ENCODE measurements at places on chromosomes 11 and 22.

GRCh38 chr22:32634421-32634981 is 159.9 kb downstream of the FBXO7 start:
- no peak for DNase-seq

- DNase-seq, result no peak
Measured at GRCh38 chr22:26292667-26292995, 123.4 kb downstream of the SEZ6L start.

DNA sequence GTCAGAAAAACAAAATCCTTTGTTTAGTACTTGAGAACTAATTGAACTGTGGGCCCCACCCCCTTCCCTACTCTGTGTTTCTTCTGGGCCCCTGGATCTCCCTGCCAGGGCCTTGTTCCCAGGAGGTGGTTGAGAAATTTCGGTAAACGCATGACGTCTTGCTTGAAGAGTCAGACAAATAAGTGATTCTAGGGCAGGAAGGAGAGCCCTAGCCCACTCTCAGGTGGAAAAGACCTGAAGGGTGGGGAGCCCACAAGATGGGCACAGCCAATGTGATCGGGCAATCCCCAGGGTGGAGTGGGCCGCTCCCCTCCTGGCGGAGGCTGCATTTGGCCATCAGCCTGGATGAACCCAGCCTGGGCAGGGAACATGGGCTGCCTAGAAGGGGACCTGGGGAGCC is 16.8 kb upstream of the P2RY2 start:
- no peak for DNase-seq

GRCh38 chr11:11533751-11534150 is 88.1 kb downstream of the GALNT18 start:
- DNase-seq, result no peak

GRCh38 chr11:32071811-32072210 is 19.1 kb upstream of the RCN1 start:
- no peak for DNase-seq

- DNase-seq, result peak; percentile 51
Measured at GRCh38 chr11:67289226-67289650, at the start of gene ANKRD13D. Gene ANKRD13D (plus strand): TSS chr11:67289303. CDS start chr11:67289461, 158 bp downstream.

DNA sequence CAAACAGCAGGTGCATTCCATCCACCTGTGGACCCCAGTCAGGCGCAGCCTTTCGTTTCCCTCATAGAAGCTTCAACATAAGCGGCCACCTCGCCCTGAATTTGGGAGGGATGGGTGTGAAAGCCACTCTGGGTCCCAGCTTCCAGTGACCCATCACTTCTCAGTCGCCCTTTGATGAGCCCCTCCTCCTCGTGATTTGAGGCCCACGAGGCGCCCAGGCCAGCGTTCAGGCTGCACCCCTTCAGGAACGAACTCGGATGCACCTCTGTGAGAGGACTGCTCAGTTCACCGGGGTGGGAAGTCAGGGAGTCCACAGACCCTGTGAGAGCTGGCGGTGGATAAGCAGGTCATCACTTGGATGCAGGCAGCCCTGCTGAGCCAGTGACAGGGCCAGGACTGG is 1118.2 kb downstream of the BRD1 start:
- DNase-seq, result no peak

GRCh38 chr11:23078289-23078971 is 218.2 kb upstream of the CCDC179 start:
- DNase-seq, result peak; percentile 52

- DNase-seq, result no peak
Measured at GRCh38 chr11:46520971-46521745, 72.7 kb downstream of the AMBRA1 start.

GRCh38 chr11:31711137-31711536 is 100.0 kb downstream of the PAX6 start:
- DNase-seq, result no peak

GRCh38 chr11:2708757-2709281 is 9.0 kb upstream of the KCNQ1OT1 start:
- DNase-seq, result no peak
